ENCODE measurements at places on chromosomes 7 and 10.

DNA sequence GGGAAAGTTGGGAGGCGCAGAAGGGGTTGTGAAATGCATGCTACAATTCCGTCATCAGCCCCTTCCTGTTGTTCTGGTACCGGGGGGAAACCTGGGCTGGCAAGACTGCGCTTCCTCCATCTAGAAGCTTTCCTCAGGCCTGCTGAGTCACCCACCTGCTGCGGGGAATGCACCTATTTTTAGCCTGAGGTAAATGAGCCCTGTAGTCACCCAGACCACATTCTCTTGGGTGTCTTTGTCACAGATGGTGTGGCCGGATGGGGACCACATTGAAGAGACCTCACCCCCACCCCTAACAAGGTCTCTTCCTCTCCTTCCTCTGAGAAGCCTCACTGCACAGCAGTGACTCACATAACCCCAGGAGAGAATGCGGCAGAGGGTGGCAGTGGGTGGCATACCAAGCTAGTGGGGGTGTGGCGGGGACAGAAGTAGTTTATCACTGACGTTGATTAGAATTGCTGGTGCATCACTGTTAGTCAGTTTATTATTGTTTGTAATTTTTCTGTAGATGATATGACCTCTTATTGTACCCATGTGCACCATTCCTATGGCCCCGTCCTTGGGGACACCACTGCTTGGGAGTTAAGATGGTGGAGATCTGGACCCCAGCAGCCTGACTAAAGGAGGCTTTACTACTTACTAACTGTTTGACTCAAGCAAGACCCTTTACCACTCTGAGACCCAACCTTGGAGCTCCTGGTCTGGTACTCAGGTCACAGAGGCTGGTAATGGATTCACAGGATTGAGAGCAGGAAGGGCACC lies 83.0 kb upstream of the DUSP5 start:
- DNase-seq = peak; percentile 88

- DNase-seq = no peak
Observed at GRCh38 chr7:20896996-20897395, 110.3 kb upstream of the SP8 start.

- DNase-seq = no peak
Observed at GRCh38 chr10:86252556-86252955, 114.0 kb downstream of the GRID1 start.

DNA sequence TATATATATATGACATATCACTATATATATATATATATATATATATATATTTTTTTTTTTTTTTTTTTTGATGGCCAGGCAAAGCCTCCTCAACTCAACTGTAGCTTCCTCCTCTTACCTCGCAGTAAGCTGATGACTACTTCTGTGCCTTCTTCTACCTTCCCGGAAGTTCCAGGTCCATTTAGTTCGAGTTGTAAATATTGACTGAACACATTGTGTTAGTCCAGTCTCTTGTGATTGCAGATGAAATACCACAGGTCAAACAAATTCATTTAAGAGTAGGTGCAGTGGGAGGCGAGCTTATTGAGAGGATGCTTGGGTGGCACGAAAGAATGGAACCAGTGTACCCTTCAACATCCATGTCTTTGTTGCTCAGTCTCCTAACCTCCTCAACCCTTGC lies 144.6 kb downstream of the ST7 start:
- DNase-seq = no peak

DNA sequence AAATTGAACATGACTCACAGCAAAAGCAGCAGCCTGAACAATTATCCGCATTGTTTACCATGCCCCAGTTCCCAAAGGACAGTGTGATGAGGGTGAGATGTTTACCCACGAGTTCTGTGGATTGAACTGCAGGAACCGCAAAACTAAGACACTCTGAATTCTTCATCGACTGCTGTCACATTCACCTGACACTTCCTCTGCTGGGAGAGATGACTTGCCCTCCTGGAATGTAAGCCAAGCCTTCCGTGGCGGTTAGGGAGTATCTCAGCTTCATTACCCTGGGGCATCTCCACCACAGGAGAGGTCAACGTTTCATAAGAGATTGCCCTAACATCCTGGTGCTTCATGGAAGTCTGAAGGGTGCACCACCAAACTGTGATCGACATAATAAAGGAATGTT lies 374.6 kb upstream of the ADARB2 start:
- peak; percentile 30 for DNase-seq

GRCh38 chr10:84990713-84991112 lies 662.3 kb downstream of the CCSER2 start:
- DNase-seq = no peak

DNA sequence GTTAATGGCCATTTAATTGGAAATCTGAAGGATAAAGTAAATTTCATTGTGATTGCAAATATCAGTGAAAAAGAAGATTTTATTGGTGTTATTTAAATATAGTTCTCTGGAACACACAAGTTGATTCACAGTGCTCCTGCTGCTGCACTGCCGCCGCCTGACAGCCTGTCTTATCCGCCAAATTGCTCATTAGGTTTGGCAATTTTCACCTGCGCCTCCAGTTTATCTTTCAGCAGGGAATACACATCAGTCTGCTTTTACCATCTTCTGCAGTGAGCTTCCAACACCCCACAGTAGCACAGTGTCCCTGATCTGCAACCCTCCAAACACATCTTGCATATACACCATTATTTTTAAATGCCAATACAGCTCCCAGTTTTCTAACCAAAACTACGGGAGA lies 308.3 kb downstream of the PARD3 start:
- DNase-seq = no peak

DNA sequence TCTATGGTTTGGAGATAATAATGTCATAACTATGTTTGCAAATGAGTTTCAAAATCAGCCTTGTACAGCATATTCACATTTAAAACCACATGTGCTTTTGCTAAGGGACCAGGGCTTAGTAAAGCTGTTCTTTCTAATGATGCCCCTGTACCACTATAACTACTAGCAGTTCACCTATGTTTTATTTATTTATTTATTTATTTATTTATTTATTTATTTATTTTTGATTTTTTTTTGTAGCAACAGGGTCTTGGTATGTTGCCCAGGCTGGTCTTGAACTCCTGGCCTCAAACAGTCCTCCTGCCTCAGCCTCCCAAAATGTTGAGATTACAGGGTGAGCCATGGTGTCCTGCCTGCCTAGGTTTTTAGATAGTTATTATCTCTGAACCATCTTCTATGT lies 96.9 kb downstream of the CFAP58 start:
- no peak for DNase-seq

DNA sequence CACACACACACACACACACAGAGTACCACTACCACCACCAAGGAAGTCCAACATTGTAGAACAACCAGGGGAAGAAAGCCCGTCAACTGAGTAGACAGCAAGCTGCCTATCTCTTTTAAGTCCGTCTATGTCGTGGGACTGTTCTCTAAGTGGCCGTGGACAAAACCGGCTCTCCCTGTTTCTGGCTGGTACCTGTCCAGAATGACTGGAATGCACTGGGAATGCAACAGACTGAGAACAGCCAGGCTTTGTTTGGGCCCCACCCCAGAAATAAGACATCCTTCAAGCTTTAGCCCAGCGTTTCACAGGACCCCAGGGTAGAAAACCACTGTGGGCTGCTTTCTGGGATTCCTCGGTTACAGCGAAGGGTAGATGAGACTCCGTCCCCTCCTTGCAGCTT lies 203.6 kb downstream of the TCERG1L start:
- no peak for DNase-seq

GRCh38 chr10:126909147-126909546 lies 3.9 kb downstream of the DOCK1 start:
- no peak for DNase-seq

GRCh38 chr7:1689311-1689710 lies 19.2 kb downstream of the ELFN1 start:
- no peak for DNase-seq

GRCh38 chr7:30412782-30413504 lies 65.6 kb downstream of the NOD1 start:
- DNase-seq = peak; percentile 89

GRCh38 chr10:32207544-32207943 lies 139.4 kb downstream of the EPC1 start:
- DNase-seq = peak; percentile 65

DNA sequence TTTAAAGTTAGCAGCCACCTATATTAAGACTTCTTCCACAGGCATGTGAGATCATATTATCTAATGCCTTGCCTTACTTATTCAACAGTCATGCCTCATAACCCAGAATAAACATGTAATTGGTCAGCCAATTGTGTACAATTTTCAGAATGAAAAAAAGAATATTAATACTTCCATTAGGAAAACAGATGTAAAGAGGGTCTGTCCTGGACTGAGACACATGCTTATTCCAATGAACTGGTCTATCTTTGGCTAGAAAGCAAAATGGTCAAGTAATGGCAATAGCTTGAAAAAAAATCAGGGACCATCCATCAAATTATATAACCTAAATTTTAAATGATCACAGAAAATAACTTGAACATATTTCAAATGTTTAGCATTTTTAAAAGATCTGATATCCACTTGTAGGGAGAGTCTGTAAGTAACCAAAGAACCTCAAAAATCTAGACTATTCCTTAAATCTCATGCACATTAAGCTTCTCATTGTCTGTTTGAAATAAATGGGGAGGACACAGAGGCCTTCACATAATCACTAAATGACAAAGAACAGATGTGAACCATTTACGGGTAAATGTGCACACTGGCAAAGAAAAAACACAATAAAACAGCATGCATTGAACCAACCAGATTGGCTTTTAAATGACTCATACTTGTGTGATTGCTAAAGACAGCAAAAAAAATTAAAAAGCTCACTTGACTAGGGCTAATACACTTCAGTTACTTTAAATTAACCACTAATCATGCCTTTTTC lies 568.8 kb upstream of the PCDH15 start:
- no peak for DNase-seq

DNA sequence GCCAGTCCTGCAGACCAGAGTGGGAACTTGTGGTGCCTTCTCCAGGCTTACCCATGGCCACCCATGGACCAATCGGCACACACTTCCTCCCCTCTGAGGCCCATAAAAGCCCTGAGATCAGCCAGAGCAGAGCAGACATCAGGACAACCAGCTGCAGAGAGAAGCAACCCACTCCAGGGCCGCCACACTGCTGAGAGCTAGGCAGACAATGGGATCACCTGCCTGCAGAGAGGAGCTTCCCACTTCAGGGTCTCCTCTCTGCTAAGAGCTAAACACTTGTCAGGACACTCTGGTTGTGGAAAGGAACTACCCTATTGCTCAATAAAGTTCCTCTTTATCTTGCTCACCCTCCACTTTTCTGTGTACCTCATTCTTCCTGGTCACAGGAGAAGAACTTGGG lies 34.0 kb downstream of the C7orf25 start:
- DNase-seq = no peak

DNA sequence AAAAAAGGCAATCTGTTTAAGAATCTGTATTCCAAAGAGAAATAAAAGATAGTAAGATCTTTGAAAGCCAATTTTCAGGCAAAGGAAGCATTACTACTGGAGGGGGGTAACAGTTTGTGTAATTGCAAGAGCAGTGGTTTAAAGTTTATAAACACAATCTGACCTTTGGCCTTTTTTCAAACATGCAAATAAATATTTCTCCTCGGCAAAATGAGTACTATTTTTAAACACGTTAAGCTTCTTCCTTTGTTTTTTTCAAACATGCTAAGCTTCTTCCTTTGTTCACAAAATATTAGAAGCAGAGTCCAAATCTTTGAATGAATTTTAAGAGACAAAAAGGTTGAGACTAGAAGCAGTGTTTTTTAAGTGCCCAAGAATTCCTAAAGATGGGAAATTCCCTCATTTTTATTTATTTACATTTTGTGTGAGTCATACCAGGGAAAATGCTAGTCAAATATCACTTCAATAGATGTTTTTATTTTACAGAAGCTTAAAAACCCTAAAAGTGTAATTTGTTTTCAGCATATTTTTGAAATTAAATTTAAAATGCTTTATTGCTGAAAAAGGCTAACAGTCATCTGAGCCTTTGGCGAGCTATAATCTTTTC lies 229.3 kb downstream of the GPR37 start:
- DNase-seq = peak; percentile 66

DNA sequence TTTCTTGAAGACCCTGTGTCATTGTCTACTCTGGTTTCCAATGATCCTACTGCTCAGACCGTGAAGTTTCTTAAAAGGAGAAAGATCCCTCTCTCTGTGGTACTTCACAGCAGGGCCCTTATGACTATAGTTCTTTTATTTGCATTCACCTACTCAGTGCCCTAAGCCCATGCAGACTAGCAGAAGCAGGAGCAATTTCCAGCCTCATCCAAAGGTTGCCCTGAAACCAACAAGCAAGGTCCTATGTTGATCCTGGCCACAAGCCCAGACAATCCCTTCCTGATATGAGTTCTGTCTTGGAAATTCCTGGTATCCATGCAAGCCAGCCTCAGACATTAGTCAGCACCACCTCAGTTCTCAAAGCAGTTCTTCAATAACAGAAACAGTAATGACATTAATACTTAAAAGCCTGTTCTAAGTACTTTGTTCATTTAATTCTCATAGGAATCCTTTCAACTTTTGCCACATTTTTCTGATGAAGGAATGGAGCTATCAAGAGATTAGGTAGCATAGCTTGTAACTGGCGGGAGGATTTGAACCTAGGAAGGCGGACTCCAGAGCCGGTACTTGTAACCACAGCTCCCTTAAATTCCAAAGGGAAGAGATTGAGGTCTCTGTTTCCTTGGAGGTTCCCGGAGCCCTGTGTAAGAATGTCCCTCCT lies 58.1 kb upstream of the ST8SIA6 start:
- peak; percentile 97 for DNase-seq

DNA sequence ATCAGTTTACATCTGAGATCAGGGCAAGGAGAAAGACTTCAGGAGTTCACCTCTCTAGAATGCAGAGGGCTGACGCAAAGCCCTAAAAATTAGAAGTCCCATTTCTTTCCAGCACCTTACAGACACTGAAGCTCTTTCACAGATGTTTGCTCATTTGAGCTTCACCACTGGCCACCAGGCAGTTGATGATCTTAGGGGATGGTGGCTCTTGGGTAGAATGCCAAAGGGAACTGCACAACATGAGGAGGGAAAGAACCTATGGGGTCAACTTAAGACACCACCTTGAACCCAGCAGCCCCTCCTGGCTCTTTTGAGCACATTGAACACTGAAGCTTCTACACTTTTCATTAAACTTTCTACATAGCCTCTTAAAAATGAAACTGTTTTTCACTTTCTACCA lies 390.3 kb upstream of the CELF2 start:
- no peak for DNase-seq

- peak; percentile 47 for DNase-seq
Observed at GRCh38 chr10:43793704-43794103, 145.0 kb upstream of the ZNF32 start.

GRCh38 chr10:72935361-72935760 lies 19.2 kb downstream of the PLA2G12B start:
- DNase-seq = peak; percentile 40

GRCh38 chr7:23277359-23277989 lies 21.7 kb upstream of the MALSU1 start:
- DNase-seq = peak; percentile 81

GRCh38 chr10:14605231-14605925 lies 169.3 kb downstream of the FAM107B start:
- peak; percentile 92 for DNase-seq

DNA sequence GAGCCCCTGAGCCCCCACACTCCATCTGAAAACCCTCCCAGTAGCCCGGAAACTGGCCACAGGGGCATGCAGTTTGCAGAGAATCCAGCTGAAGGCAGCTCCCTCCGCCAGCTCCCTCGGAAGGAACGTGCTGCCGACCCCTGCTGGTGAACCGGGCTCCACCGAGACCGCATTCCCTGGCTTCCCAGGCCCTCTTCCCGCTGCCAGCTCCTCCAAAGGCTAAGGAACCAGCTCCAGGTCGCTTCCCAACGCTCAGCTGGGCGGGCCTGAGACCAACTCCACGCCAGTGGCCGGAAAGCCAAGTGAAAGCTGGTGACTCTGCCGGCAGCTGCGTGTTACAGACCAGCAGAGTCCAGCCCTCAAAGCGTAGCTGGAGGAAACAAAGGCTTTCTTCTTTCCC lies 35.8 kb downstream of the GPER1 start:
- DNase-seq = no peak

All from ELR (cell line).